Fibroblast of skin of scalp (primary cell): ENCODE measurements at places on chromosomes 1 and 21.
A peak's percentile ranks its signal among the peaks of the same experiment; 100 is the strongest.

DNA sequence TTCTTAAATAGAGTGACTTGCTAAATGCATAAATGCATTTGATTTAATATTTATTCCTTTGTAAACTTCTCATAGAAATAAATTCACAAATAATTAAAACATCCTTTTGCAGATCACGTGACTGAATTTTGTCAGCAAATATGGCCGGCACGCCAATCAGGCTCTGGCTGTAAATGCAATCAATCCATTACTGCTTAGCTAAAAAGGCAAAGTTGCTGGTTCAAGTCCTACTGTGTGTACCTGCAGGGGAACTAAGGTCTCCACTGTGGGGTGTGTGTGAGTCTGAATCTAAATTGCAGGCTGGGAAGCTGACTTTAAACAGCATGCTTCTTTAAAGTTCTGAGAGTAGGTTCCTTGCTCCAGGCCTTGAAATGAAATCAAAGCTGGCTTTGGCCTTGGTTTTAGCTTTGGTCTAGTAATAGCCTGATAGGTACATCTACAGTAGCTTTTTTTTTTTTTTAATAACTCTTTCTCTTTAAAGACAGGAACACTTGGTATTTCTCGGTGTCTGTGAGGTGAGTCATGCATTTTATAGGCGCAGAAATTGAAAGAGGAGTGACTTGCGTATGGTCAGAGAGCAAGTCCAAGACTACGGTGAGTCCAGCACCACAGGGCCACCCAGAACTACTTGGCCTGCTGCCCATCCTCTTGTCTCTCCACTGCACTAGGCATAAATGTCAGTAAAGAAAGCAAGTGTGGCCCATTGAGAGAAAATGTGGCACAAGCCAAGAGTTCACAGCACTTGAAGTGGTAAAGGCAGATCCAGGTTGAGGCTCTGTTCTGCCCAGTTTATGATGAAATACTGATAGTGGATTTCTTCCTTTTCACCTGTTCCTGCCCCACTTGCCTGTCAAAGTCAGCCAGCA is 36.2 kb upstream of the LYST start:
- DNase-seq, result peak; percentile 68

DNA sequence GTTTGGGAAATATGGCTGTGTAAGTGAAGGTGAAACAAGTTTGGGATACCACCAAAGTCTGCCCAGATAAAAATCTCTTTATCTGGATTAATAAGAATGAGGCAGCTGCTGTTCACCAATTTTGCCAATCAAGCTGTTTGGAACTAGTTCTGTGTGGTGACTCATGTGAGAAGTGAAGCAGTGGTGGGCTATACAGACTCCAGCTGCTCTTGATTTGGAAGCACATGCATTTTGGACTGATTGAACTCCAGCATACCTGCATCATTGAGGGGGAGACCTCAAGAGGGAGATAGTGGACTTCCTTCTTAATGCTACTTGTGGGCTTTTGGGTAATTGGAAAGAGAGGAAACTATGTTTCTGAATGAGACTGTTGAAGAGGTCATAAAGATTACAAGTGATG is 99.2 kb upstream of the B3GALT2 start:
- peak; percentile 31 for DNase-seq

DNA sequence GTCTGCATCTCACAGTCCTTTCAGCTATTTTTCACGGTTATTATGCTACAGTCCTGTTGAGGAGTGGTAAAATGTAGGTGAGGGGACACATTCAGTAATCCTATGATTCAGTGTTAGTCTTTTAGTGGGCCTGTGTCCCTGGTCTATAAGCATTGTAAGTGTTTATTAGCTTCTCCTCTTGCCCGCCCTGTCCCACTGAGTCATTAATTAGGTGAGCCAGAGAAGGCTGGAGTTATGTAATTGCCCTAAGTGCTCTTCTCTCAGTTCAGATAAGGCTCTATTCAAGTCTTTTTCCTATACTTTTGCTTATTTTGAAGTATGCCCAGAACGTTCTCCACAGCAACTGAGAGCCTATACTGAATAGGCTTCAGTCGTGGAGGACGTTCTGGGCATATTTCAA is 76.3 kb upstream of the ZRANB2 start:
- DNase-seq, result no peak

GRCh38 chr1:116122955-116123757 is 12.0 kb downstream of the MAB21L3 start:
- DNase-seq, result peak; percentile 94

- no peak for DNase-seq
Measured at GRCh38 chr1:180946541-180947498, 34.1 kb downstream of the KIAA1614 start.

DNA sequence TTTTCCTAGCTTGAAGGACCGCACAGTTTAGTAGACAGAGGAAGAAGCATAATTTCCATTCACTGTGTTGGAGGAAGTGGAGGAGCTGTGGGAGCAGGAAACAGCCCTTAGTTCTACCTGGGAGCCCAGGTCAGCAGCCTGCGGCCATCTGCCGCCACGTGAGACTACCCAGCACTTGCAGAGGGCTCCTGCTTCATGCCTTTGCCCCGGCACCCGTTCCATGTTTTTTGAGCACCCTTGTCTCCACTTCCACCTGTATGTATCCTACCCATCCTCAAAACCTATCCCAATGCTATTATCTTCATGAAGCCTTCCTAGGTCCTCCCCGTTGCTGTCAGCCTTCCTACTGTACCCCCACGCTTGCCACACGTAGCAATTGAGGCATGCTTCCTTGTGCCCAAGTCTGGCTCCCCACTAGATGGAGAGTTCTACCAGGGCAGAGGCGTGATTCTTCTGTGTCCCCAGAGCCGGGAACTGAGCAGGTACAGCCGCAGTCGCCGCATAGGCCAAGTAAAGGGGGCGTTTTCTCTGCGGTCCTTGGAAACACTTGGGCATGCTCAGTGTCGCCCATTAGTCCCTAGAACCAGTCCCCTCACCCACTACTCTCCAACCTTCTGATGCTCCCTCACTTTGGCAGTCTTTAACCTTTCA is 1.9 kb downstream of the SLC6A9 start:
- no peak for DNase-seq

- peak; percentile 34 for DNase-seq
Measured at GRCh38 chr1:171346881-171347280, 32.9 kb downstream of the FMO4 start.

GRCh38 chr1:119966020-119966419 is 69.7 kb upstream of the ADAM30 start:
- no peak for DNase-seq

DNA sequence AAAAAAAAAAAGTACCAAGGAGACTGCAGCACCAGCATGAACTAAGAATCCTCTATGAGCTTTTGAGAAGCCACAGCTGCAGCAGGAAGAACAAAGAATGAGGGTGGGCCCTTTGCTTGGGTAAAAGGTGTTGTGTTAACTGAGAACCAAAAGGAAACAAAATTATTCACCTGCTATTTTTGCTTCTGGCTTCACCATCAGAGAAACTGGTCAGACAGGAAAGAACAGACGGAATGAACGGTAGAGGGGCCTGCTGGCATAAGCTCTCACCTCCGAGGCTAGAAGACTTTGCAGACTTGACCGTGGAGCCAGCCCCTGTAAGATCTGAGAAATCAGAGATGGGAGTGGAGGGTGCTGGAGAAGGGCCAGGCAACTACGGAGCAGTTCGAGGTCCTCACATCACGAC is 27.6 kb downstream of the IL10RB start:
- DNase-seq, result no peak

DNA sequence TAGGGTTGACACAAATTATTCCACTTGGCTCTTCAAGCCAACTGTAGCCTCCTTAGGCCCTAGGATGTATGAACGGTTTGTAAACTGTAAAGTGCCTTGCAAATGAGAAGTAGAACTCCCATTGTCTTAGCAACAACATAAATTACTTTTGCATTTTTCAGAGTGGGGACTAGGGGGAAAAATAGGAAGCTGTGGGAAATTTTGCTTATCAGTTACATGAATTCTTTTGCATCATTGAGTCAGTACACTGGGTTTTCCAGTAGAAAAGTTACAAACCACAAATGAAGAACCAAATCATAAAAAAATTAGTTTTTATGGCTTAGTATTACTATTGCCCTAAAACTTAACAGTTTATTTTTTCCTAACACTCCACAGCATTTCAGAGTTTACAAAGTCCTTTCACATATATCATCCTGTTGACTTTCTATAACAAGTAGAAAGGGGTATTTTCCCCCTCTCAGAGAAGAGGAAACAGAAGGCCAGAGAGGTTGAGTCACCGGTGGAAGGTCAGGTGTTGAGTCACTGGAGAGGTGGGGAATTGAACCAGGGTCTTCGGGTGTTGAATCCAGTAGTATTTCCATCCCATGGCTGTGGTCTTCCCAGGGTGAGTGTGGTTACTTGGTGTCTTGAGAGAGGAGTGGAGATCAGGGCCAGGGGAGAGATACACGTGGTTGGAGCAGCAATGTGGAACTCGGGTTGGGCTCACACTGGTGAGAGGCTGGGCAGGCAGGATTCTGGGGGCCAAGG is 71.9 kb upstream of the USP24 start:
- DNase-seq, result no peak

DNA sequence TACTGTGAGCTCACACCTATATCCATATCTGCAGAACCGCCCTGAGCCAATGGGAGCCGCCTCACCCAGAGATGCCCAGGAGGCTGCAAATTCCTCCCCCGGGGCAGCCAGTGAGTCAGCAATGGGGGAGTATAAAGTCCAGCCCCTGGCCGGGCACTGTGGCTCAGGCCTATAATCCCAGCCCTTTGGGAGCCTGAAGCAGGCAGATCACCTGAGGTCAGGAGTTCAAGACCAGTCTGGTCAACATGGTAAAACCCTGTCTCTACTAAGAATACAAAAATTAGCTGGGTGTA is 5.0 kb upstream of the CLCNKB start:
- DNase-seq, result no peak

DNA sequence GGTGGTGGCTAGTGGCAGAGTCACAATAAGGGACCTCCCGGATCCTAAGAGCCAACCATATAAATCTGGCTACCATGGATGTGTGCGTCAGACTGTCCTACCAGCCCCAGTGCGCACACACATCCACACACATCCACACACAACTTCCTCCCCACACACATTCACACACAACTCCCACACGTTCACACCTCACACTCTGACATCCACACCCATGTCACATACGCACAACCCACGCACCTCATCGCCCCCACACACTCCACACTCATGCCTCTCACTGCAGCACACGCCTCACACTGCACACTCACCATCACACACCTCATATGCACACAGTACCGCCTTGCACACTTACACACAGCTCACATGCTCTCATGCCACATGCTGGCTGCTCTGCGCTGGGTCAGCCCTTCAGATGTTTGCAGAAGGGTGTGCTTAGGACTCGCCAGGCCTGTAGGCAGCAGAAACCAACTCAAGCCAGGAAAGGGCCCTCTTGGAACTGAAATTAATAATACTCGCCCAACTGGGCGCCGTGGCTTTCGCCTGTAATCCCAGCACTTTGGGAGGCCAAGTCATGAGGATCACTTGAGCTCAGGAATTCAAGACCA is 3.0 kb downstream of the LDLRAD2 start:
- DNase-seq, result no peak

DNA sequence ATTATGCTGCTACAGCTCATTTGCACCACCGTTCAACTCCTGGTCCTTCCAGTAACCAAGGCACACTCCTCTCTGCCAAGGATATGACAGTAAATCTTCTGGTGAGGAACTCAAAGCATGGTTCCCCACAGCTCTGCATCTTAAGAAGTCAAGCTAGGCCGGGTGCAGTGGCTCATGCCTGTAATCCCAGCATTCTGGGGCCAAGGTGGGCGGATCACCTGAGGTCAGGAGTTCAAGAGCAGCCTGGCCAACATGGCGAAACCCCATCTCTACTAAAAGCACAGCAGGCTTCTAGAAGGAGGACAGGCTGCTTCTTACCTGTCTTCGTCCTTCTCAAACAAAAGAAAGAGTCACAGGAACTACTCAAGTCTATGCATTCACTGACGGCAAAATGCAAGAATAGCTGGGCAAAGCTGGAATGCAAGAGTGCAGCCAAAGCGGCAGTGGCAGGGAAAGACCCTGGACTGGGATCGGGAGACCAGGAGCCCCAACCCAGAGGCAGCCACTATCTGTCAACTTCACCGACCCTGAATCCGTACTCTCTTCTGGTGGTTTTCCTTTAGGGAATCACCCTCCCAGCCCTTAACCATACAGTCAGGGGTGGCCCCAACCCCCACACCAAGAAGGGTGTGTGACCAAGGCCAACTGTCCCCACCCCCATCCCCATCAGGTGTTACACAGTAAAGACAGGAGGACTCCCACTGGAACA is 75.5 kb downstream of the NPHP4 start:
- DNase-seq, result no peak

- no peak for DNase-seq
Measured at GRCh38 chr1:208080396-208081286, 163.5 kb downstream of the PLXNA2 start.

- no peak for DNase-seq
Measured at GRCh38 chr1:110449661-110450651, 993 bp upstream of the PROK1 start.

GRCh38 chr1:111223126-111223685 is 4.3 kb upstream of the CHI3L2 start:
- DNase-seq, result no peak

- DNase-seq, result no peak
Measured at GRCh38 chr1:33148615-33149014, 33.2 kb downstream of the TRIM62 start.

GRCh38 chr1:20439282-20439681 is 46.7 kb downstream of the CAMK2N1 start:
- DNase-seq, result peak; percentile 37

- DNase-seq, result no peak
Measured at GRCh38 chr1:11487196-11487751, 8.3 kb downstream of the DISP3 start.

GRCh38 chr1:227170361-227171166 is 147.7 kb downstream of the CDC42BPA start:
- DNase-seq, result peak; percentile 34

- DNase-seq, result no peak
Measured at GRCh38 chr21:42621166-42621818, 32.1 kb upstream of the PDE9A start.

DNA sequence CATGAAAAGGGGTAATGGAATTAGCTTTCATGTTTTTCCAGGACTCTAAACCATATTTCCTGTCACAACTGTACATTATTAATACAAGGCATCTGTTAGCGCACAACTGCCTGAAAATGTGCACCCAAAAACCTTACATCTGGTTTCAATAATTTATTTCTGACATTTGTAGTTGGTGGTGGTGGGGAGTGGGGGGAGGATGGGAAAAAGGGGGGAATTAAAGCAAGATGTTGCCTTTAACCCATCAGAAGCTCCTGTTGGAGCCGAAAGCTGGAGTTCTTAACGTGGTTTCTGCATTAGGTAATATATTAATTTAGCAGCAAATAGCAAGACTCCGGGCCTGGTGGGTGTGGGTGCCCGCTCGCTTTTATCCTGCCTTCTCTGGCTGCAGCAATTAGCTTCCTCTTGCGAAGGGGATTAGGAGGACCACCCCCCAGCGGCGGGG is 36.9 kb upstream of the HHAT start:
- DNase-seq, result peak; percentile 95

GRCh38 chr21:17359781-17360180 is 153.1 kb upstream of the CXADR start:
- DNase-seq, result no peak

DNA sequence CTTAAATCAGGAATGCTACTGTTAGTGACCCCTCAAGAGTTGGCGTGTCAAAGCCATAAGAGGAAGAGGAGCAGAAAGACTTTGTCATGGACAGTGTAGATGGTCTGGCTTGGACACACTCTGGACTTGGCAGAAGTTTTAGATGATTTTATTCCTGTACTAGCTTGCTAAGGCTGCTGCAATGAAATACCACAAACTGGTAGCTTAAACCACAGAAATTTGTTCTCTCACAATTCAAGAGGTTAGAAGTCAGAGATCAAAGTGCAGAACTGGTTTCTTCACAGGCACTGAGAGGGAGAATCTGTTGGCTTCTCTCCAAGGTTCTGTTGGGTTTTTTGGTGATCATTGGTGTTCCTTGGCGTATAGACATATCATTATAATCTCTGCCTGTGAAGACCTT is 869.8 kb upstream of the B3GALT2 start:
- no peak for DNase-seq

- DNase-seq, result no peak
Measured at GRCh38 chr1:163106364-163106987, 37.3 kb downstream of the RGS4 start.
